Activated CD4-positive, alpha-beta T cell treated with anti-CD3 and anti-CD28 coated beads, Interleukin-2, amount 50 U/mL, for 16 hours (primary cell): ENCODE measurements at places on chromosomes 11 and 22.

GRCh38 chr22:42280140-42280539 lies 9.7 kb upstream of the TCF20 start:
- no peak for DNase-seq

DNA sequence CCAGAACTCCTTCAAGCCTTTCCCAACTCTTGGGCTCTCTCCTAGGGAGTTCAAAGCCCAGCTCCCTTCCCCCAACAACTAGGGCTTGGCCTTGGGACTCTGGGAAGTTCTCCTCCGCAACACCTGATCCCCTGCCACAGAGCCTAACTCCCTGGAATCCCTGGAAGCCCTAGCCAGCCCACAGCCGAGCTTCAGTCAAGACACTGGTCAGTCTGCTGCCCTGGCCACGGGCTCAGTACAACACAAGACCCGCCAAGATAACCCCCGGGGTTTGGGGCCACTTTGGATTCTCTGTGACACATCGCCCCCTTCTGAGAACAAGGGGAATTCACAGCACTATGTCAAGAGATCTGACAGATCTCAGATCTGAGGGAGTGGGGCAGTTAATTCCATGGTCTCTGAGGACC lies 58.3 kb downstream of the SLC22A12 start:
- no peak for DNase-seq

DNA sequence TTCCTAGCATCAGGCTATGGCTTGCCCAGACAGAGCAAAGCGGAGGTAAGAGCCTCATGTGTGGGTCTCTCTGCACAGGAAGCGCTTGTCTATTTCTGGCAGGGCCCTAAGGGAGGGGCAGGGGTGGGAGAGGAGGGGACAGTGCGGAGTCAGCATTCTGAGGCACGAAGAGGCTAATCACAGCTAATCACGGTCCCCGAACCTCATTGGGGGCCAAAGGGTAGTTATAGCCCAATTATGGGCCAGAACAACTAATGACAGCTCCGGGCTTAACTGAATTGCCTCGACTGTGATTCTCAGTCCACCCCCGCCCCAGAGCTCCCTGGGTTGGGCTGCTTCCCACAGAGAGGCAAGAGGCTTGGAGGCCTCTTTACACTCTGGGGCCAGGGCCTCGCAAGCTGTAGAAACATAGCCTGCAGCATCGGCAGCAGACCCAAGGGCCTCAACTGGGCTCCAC lies 72.7 kb upstream of the PRDM11 start:
- no peak for DNase-seq

DNA sequence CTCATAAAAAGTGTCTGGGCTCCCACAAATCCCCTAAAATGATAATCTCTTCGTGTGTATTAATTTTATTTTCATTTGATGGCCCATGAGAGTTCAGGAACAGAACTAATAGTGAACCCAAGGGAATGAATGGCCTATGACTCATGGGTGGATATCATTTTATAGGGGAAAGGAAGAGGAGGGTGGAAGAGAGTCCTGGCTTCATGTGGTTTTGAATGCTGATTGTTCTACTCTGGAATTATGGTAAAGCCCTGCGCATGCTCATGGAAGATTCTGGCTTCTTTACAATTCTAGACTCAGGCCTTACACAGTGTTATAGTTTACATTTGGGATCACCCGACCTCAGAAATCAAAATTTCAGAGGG lies 35.2 kb downstream of the MAML2 start:
- DNase-seq, result no peak

DNA sequence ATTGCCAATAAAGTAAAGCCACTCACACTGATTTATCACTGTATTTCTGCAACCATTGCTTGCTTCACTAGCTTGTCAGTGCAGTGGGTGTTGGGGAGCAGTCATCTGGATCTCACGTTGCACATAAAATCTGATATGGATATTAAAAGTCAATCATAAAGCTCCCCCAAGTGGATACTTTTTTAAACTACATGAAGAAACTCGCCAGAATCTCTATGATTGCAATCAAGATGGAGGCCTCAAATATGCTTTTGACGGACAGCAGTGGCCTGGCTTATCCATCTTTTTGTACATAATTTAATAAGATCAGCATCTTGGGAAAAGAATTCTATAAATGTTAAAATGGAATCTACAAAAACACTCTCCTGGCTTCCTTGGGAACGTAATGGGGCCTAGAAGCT lies 137.7 kb downstream of the WT1 start:
- DNase-seq, result peak; percentile 30

- DNase-seq, result no peak
Measured at GRCh38 chr11:132187386-132187785, 817.0 kb downstream of the NTM start.

- no peak for DNase-seq
Measured at GRCh38 chr11:8355416-8355742, 91.7 kb upstream of the LMO1 start.

GRCh38 chr11:19836666-19837065 lies 124.0 kb downstream of the NAV2 start:
- DNase-seq, result no peak

DNA sequence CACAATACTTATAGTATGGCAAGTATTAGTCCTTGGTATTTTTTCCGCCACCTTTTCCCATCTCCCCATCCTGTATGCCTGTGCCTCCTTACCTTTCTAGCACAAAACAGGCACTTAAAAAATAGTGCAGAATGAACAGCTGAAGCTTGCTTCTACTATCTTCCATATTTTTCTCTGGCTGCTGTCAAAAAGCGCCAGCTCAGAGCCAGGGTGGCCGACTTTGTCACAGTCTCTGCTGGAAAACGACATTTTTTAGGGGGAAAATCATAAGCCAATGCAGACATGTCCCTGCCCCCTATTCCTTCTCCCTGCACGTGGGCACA lies 26.5 kb upstream of the ROBO3 start:
- DNase-seq, result no peak

GRCh38 chr22:20905415-20906386 lies 11.5 kb upstream of the CRKL start:
- no peak for DNase-seq
